ENCODE measurements at places on chromosomes 4 and X.

DNA sequence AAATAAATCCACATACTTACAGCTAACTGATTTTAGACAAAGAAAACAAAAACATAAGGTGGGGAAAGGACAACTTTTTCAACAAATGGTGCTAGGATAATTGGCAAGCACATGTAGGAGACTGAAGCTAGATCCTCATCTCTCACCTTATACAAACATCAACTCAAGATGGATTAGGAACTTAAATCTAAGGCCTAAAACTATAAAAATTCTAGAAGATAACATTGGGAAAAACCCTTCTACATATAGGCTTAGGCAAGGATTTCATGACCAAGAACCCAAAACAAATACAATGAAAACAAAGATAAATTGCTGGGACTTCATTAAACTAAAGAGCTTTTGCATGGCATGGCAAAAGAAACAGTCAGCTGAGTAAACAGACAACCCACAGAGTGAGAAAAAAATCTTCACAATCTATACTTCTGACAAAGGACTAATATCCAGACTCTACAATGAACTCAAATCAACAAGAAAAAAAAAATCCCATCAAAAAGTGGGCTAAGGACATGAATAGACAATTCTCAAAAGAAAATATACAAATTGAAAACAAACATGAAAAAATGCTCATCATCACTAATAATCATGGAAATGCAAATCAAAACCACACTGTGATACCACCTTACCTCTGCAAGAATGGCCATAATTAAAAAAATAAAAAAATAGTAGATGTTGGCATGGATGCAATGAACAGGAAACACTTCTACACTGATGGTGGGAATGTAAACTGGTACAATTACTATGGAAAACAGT, 14.1 kb upstream of the AFP start:
- DNase-seq = no peak

GRCh38 chr4:68218044-68218443, 27.4 kb downstream of the TMPRSS11B start:
- no peak for DNase-seq

- DNase-seq = no peak
Observed at GRCh38 chr4:134408897-134409296, 207.3 kb upstream of the PABPC4L start.

GRCh38 chrX:47637546-47638195, 7.9 kb upstream of the CFP start:
- DNase-seq = no peak

DNA sequence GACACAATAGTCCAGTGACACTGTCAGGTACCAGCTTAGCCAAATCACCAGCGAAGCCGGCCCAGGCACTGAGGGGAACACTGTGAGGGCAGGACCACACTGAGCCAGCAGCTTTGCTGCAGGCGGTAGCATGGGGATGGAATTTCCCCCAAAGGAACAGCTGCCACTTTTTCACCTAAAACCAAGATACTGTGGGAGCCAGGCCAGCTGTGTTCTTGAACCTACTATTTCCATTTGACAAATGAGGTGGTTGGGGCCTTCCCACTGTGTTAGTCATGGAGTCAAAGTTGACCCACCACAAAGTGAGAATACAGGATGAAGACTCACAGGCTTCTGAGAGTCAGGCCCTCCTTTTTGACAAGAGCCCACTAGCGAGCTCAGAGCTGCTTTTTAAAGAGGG, 70.7 kb upstream of the SH3RF1 start:
- DNase-seq = no peak

DNA sequence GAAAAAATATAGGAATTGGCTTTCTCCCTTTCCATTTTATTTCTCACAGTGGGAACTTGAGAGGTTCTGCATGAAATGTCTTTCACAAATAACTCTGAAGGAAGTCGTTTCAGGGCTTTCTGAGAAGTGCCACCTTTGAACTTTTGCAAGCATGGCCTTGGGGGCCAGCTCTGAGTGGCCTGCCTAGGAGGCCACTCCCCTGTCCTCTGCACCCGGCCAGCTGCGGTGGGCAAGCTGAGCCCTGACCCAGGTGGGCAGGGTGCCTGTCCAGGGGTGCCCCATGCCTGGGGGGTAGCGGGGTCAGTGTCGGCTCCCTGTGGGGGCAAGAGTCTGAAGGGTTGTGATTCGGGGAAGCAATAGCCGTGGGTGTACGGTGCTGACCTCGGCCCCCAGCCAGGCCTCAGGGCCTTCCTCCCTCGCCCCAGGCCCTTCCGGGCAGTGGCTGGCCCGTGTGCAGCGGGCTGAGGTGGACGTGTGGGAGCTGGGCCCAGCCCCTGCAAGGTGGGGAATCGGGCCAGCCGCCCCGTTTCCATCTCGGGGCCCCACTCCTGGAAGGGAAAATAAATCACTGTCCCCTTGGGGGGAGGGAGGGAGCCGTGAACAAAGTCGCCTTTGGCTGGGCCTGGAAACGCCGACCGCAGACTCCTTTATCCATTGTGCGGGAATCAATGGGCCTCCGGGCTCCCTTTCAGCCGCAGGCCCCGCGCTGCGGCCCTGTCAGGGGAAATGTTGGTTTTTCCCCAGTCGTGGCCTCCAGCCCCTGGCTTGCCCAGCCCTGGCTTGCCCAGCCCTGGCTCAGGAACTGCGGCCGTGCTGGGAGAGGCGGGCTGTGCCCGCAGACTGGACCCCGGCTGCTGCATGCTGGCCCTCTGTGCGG, 3.1 kb downstream of the FGFRL1 start:
- DNase-seq = no peak

GRCh38 chr4:47493238-47494123, 8.4 kb downstream of the ATP10D start:
- DNase-seq = no peak

GRCh38 chrX:142036116-142036515, 132.4 kb downstream of the MAGEC1 start:
- DNase-seq = no peak

GRCh38 chr4:70651864-70652506, 14.3 kb downstream of the JCHAIN start:
- no peak for DNase-seq

- DNase-seq = no peak
Observed at GRCh38 chr4:37623125-37623524, 63.1 kb downstream of the RELL1 start.

DNA sequence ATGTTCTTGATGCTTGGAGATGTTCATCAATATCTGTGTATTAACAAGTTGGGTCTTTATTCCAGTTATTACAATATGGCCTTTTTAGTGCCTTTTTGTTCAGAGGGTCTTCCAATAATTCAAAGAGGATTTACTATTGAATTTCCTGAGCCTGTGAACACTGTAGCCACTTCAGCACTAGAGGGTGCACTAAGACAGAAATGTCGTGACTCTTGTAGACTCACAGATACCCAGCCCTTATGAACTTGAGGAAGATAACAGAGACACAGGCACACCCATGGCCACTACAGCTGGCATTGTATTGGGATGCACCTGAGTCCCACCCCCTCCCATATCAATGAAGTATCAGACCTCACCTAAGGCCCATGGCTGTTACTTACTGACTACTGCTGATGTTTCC, 54.4 kb upstream of the ACTRT1 start:
- no peak for DNase-seq

GRCh38 chrX:102715967-102716366, 3.7 kb downstream of the GPRASP2 start:
- DNase-seq = no peak

DNA sequence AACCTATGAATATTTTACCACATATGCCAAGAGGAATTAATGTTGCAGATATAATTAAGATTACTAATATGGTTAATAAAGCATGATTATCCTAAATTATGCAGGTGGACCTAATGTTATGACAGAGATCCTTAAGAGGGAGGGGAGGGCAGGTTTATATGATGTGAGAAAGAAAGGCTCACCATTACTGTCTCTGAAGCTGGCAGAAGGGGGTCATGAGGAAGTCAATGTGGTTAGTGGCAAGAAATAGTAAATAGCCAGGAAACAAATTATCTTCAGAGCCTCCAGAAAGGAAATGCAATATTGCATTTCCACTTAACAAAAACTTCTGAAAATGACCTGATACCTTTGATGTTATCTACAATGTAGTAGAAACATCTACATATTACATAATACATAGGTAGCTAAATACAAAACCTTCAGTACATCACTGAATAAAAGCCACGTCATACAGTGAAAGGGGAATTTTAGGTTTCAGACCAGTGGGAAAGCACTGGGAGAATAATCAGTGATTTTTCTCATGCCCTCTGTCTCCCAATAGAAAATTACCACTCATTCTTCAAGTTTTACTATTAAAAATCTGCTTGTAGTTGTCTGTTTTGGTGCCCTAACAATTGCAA, 609.2 kb downstream of the SPOCK3 start:
- no peak for DNase-seq

GRCh38 chr4:62816566-62816965, 1592.7 kb downstream of the TECRL start:
- DNase-seq = no peak

GRCh38 chrX:91311969-91312368, 122.7 kb upstream of the PABPC5 start:
- no peak for DNase-seq

- no peak for DNase-seq
Observed at GRCh38 chr4:173257732-173258717, 76.1 kb downstream of the HMGB2 start.

DNA sequence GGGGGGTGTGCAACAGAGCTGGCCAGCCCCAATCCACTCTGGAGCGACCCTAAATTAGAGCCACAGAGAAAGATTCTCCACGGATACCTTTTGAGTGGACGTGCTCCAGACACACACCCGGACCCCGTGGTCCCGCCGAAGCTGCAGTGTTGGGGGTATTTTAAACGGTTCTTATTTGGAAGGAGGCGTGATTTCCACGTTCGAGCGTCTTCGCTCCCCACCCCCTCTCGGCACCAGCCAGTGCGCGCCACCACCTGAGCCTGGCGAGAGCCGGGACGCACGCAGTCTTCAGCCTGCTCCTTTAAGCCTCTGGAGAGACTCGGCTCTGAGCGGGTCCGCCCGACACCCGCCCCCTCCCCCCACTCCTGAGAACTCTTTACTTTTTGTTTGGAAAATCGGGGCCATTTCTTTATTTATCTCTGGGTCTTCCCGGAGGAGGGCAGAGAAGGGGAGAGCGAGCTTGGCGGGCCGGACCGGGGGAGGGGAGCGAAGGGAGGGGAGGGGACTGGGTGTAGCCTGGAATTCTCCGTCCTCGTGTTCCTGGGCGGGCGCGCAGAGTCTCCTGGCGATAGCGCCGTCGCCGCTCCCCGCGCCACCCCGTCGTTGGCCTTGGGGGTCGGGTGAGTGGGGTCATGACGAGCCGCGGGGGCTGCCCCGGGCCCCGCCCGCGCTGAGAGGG, 668 bp upstream of the PTCHD1 start:
- peak; percentile 70 for DNase-seq

GRCh38 chr4:127097061-127097460, 535.7 kb upstream of the INTU start:
- DNase-seq = no peak

GRCh38 chr4:48375651-48376304, 34.4 kb downstream of the SLAIN2 start:
- DNase-seq = no peak

DNA sequence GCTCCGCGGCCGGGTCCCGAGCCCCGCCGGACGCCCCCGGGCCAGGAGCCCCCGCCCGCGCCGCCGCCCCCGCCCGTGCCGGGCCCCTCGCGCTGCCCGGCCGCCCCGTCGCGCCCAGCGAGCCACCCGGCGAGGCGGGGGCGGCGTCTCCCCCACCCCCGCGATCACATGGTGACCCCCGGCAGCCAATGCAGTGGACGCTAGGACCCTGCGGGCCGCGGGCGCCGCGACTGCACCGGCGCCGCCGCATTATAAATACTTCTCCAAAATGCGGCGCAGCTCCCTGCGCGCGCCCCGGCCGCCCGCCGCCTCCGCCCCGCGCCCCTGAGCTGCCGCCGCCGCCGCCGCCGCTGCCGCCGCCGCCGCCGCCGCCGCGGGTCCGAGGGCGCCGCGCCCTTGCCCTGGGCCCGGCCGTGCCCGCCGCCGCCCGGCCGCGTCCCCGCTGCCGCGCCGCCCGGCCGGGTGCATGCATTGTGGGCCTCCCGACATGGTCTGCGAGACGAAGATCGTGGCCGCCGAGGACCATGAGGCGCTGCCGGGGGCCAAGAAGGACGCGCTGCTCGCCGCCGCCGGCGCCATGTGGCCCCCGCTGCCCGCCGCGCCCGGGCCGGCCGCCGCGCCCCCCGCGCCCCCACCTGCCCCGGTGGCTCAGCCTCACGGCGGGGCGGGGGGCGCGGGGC, at the start of gene NAT8L:
Gene NAT8L, plus strand, starts transcription at position 282 of the 680 bp plus-strand sequence. Its CDS starts 185 bp downstream, at position 467.
- no peak for DNase-seq

GRCh38 chrX:72236841-72237240, 2.0 kb downstream of the ERCC6L start:
- DNase-seq = no peak

- no peak for DNase-seq
Observed at GRCh38 chr4:138627096-138627495, 384.9 kb upstream of the SLC7A11 start.

DNA sequence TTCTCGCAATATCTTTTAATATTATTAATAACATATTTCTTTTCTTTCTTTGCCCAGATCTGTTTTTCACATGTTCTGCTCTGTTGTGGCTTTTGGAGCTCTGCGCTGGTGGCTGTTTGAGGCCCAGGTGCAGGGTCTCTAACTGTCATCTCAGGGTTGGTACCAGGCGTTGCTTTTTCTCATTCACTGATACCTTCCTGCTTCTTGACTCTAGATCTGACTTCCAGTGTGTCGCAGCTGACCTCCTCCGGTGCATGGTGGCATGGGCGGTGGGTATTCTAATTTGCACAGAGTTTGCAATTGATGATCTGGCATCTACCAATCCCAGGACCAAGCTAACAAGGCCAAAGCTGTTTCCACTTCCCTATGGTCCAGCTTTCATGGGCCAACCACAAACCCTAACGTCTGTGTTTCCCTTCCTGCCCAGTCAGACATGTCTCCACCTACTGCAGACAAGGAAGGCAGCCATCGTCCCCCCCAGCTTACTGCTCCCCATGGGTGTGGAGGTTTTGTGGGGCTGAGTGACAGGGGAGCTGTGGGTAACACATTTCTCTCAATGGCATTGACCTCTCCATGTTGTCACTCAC, 25.2 kb downstream of the LETM1 start:
- DNase-seq = no peak

GRCh38 chr4:83054928-83055327, 19.9 kb downstream of the COPS4 start:
- DNase-seq = no peak

DNA sequence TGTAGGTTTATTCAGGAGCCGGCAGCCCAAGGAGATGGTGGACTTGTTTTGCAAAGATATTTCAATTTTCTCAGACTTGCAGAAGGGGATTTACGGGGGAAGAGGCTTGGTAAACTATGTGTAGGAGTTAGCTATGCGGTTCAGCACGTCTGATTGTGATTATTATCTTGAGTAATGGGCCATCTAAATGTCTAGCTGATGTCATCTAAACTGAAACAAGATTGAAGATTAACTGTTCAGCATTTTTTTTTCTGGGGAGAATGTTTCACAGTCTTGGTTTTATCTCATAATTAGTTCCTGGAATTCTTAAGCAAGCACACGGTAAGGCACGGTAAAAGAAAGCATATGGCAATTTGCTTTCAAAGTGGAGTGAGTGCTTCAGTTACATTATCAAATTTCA, 207.3 kb upstream of the CXorf51B start:
- DNase-seq = no peak

DNA sequence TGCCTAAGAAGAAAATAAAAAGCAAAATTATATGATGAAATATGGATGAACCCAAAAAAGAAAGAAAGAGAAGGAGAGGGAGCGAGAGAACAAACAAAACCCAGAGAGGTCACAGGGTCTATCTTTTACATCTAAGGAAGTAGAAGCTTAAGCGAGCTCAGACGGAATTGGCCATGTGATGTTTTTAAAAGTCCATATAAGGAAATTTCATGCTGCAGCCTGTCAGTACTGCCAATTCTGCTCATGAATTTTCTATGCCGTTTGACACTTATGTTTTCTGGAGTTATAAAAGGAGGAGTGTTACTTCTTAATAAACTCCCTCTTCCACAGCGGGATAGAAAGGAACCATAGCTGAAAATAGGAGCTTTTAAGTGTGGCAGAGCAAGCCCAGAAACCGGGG, 32.9 kb upstream of the DCX start:
- no peak for DNase-seq

Data from type B pancreatic cell (in vitro differentiated cells).